ENCODE measurements at places on chromosomes 13 and 19.

DNA sequence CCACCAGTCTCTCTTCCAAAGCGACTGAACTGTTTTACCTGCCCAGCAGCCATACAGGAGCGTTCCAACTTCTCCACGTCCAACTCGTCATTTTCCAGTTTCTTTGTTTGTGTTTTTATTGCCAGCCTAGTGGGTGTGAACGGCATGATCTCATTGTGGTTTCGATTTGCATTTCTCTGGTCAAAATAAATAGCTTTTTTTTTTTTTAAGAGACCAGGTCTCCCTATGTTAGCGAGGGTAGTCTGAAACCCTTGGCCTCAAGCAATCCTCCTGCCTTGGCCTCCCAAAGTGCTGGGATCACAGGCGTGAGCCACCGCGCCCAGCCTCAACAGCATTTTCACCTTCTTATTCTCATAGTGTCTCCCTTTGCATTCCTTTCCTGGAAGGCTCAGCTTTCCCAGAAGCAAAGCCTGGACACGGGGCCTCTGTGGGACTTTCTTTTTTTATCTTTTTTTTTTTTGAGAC is 4.2 kb upstream of the JSRP1 start:
- DNase-seq: no peak

- DNase-seq: no peak
Observed at GRCh38 chr19:41876847-41877832, at the start of gene CD79A. Gene CD79A, plus strand, starts transcription at chr19:41877279. Its CDS starts 26 bp downstream, at chr19:41877305.

GRCh38 chr13:84784443-84785153 is 902.3 kb upstream of the SLITRK1 start:
- no peak for DNase-seq

GRCh38 chr13:31064636-31065035 is 97.1 kb downstream of the HSPH1 start:
- no peak for DNase-seq

GRCh38 chr19:1308718-1309117 is 23.0 kb downstream of the EFNA2 start:
- DNase-seq: no peak

DNA sequence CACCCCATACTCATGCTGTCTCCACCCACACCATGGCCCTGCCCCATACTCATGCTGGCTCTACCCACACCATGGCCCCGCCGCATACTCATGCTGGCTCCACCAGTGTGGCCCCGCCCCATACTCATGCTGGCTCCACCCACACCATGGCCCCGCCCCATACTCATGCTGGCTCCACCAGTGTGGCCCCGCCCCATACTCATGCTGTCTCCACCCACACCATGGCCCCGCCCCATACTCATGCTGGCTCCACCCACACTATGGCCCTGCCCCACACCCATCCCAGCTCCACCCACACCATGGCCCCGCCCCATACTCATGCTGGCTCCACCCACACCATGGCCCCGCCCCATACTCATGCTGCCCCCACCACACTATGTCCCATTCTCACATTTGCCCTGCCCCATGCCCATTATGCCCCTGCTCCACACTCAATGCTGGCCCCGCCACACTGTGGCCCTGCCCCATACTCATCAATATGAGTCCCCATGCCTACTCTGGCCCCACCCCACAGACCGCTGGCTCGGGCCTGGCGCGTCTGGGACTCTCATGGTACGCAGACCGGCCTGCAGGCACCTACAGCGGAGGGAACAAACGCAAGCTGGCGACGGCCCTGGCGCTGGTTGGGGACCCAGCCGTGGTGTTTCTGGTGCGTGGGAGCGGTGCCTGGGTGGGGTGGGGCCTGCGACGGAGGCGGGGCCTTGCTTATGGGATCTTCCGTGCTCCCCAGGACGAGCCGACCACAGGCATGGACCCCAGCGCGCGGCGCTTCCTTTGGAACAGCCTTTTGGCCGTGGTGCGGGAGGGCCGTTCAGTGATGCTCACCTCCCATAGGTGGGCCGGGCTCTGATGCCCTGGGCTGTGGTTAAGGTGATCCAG is 3.7 kb upstream of the ARHGAP45 start:
- no peak for DNase-seq

DNA sequence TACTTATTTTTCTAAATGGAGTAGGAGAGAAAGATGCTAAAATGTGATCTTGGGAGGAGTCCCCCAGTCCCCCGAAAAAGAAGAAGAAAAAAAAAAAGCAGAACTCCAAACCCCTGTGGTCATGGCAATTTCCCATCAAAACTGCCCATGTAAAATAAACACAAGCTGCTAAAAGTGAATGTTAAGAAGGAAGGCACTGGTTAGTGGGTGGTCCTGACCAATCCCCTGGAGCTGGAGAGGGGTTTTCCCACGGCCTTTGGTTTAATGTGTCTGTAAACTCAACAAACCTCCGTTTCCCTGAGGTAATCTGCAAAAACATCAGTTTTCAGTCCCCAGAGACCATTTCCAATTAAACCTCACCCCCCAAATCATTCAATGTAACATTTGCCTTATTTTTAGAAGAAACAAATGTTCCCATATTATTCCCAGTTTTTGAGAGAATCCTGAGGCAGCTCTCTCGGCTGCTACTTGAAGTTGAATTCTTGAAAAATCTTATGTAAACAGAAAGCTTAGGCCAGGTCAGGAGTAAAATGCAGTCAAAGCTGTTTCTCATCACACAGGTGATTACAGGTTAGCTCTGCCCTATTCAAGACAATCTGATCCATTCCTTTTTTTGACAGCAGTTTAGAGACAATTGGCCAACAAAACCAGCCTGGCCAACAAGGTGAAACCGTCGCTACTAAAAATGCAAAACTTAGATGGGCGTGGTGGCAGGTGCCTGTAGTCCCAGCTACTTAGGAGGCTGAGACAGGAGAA is 17.0 kb downstream of the RAB3D start:
- DNase-seq: no peak

DNA sequence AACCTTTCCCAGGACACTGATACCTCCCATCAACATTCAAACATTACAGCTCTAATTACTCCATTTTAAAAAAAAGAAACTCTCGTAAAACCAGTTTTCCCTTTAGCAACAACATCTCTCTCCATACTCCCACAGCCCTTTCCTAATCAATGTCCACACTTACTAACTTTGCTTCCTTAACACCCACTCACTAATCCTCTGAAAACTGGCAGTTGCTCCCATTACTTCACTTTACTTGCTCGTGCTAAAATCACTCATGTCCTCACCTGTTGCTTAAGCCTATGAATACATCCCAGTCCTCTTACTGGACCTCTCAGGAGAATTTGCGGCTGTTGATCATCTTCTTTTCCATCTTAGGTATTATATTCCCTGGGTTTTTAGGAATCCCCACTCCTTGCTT is 44.8 kb downstream of the RBM26 start:
- no peak for DNase-seq

- peak; percentile 81 for DNase-seq
Observed at GRCh38 chr13:85528491-85529217, 270.6 kb downstream of the SLITRK6 start.

GRCh38 chr13:93079294-93079693 is 147.3 kb upstream of the GPC6 start:
- DNase-seq: peak; percentile 78

- no peak for DNase-seq
Observed at GRCh38 chr13:30659980-30660379, 42.3 kb downstream of the USPL1 start.

All from fibroblast of lung (primary cell).